ENCODE measurements at places on chromosomes 12 and 14.
A peak's percentile ranks its signal among the peaks of the same experiment; 100 is the strongest.

- DNase-seq: no peak
Measured at GRCh38 chr14:72665259-72665658, 228.6 kb downstream of the DPF3 start.

GRCh38 chr12:57518176-57518919 lies 2.0 kb downstream of the DDIT3 start:
- no peak for DNase-seq

- DNase-seq: peak; percentile 54
Measured at GRCh38 chr12:67269633-67270573, 745 bp downstream of the CAND1 start.

- DNase-seq: no peak
Measured at GRCh38 chr14:75783184-75783583, 122.1 kb downstream of the TTLL5 start.

GRCh38 chr12:70771581-70771980 lies 134.4 kb upstream of the PTPRB start:
- DNase-seq: no peak

DNA sequence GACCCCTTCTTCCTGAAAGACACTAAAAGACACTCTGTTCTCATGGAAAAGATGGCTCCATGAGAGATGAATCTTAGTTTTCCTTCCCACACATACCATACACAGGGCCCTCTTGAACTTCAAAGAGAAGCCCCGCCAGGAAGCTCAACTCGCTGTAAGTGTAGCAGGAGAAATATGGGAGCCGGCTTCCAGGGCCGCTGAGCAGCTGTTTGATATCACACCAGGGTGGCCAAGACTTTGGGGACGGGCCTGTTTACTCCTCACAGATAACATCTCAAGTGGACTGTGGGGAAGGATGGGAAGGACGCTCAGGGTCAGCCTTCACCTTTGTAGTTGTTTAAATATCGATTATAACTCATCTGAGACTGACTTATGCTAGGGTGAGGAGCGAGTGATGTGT lies 235.5 kb upstream of the TBX3 start:
- no peak for DNase-seq

DNA sequence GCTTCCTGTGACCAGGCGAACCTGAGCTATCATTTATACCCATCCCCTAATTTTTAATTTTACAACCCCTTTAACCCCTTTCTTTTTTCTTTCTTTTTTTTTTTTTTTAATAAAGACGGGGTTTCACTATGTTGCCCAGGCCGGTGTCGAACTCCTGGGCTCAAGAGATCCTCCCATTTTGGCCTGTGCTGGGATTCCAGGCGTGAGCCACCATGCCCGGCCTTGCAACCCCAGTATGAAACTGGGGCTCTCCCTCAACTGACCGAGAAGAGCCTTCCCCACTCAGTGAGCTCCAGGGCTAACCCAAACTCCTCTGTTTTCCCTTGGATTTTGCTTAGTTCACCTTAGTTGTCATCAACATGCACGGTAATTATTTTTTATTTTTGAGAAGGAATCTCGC lies 992 bp downstream of the CPSF2 start:
- no peak for DNase-seq

DNA sequence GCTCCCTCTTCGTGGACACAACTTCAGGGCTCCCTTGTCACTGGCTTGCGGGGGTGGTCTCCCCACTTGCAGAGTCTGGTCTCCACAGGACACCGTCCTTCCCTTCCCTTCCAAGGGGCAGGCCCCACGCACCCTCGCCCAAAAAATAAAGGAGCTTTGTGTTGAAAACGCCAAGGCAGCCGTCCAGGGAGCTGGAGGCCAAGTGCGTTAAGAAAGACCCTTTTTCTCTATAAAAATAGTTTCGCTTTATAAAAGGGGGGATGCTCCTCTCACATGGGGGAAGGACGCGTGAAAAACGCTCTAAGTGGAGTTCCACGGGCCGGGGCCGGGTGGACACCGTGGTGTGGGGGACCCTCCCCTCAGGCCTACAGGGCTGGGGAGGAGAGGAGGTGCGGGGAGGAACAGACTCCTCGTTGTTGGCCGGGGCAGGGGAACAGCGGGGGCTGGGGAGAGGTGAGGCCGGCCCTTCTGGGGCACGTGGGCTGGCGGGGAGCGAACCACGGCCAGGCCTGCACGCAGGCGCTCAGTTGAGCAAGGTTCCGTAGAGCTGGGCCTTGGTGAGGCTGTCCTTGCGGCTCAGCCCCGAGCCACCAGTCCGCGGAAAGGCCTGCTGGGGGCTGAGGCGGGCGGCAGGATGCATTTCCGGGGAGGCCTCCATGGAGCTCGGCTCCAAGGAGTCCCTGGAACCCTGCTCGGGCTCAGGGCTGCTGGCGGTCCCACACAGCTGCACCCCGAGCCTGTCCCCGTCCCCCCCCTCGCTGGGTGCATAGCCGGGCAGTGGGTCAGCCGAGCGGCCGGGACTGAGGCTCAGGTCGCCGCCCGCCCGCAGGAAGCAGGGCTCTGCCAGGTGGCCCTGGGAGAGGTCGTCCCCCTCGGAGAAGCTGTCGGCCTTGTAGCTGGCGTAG lies 49.5 kb downstream of the BEGAIN start:
- no peak for DNase-seq

DNA sequence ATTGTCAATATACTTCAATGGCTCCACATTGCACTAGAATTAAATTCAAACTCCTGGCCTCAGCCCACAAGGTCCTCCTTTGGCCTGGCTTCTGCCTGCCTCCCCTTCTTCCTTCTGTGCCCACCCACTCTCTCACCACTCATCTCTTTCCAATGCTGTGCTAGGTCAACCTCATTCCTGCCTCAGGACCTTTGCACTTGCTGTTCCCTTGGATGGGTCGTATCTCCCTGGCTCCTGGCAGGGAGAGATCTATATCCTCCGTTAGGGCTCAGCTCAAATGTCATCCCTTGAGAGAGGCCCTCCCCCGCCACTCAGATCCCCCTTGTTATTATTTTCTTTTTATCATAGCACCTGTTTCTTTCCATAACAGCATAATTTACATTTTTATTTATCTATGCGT lies 79.9 kb upstream of the LHX5 start:
- no peak for DNase-seq

DNA sequence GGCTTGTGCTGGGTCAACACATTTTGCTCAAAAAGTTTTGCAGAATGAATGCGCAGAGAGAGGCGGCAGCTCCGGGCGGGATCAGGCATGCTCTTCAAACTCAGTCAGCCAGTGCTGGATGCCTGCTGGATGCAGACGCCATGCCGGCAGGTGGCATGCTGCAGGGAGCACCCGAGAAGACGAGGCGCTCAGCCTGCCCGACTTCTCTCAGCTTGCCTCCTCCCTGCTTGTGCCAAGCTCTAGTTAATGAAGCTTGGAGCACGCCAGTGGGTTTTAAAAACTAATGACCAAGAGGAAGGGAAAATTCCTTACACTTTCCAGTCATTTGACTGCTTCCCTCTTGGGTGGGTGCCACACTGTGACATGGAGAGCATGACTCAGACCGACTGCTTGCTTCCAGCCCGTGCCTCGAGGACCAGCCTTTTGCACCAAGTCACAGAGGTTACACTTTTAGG lies 39.8 kb downstream of the SLC24A4 start:
- no peak for DNase-seq

- DNase-seq: no peak
Measured at GRCh38 chr14:103384450-103385151, 614 bp upstream of the MARK3 start.

GRCh38 chr12:97005646-97006045 lies 98.6 kb downstream of the NEDD1 start:
- no peak for DNase-seq

- peak; percentile 8 for DNase-seq
Measured at GRCh38 chr12:121239351-121240061, 29.6 kb downstream of the P2RX4 start.

DNA sequence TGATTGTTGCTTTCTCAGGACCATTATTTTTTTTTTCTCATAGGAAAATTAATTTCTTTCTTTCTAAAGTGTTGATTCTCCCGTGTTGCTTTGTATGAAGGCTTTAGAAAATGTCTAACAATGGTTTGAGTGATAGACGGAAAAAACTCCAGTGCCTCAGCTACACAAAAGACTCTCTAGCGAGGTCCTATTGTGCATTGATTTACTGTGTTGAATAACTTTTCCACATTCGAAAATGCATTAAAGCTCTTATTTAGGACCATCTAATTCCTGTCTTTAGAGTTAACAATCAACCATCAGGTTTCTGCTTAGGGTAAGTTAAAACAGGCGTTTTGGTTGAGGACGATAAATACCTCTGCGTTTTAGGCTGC lies 99.6 kb downstream of the PTPN11 start:
- DNase-seq: no peak

GRCh38 chr12:84624601-84625000 lies 288.0 kb downstream of the SLC6A15 start:
- DNase-seq: no peak

DNA sequence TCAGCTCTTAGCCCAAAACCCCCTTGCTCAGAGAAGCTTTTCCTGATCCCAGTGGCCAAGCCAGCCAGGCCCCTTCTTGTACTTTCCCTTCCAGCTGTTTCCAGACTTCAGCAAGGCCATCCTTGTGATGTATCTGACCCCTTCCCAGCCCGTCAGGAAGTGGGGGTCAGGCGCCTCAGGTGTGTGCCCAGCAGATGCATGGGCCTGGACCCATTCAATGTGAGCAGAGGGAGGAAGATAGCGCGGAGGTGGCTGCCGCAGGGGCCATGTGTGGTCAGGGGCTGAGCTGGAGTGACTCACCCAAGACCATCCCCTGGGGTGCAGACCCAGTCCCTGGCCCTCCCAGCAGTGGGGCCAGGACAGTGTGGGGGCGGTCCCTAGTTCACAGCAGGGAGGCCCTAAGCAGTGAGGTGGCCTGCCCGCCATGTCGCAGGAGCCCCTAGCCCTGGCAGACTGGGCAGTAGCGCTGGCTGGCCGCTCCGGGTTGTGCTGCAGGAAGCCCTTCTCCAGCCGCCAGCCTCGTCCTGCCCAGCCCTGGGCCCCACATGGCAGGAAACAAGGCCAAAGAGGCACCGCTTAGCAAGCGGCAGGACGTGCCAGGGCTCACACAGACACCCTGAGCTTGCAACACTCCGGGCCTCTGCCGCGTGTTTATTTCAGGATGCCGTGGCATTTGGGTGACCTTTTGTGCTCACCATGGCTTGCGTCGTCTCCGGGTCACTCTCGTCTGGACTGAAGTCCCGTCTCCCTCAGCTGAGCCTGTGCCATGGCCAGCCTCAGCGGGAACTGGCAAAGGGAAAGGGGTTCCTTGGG lies 12.0 kb downstream of the ADSS1 start:
- DNase-seq: no peak

DNA sequence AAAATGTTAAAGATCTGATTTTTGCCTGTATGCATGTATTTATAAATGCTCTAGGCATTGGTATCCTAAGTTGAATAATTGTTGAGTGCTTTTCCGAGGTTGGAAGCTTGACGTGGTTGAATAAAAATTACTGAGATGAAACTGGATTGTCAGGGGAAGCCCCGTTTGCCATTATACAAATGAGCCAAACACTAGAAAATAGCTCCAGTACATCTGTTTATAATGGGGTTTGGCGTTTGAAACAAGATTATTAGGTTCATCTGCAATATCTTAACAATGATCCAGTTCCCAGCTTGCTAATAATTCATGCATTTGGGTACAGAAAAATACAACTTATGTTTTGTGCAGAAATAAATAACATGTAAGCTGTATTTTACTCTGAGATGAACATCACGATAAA lies 789.6 kb downstream of the GALC start:
- no peak for DNase-seq

DNA sequence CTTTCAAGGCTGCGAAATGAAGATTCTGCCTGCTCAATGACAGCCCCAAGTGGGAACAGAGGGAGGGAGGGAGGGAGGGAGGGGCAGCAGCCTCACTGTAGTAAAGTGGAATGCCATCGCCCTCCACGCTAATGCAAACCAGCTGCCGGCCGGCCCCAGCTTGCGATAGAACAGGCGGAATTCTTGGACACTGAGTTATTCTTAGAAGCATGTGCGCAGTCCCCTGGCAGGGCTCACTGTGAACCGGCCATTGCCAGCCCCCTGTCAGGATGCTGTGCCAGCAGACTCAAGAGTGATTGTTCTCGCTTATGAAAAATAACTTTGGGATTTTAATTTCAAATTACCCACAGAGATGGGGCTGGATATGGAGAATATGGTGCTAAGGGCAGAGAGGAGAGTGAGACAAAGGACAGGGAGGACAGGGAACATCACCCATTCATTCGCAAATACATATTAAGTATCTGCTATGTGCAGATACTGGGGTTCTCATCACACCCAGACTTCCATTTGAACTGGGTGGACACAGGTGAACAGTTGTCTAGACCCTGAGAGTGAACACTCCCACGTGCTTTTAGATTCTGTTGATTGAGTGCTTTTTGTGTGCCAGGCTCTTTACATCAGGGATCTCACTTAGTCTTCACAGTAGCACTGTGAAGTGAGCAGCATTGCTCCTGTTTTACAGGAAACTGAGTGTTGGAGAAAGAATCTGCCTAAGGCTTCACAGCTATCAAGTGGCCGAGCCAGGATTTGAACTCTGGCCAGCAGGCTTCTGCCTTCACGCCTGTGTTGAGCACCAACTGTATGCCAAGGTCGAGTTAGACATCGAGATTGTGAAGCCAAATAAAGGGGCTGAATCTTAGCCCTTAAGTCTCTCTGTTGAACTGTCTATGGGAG lies 192.9 kb downstream of the C12orf75 start:
- DNase-seq: no peak

DNA sequence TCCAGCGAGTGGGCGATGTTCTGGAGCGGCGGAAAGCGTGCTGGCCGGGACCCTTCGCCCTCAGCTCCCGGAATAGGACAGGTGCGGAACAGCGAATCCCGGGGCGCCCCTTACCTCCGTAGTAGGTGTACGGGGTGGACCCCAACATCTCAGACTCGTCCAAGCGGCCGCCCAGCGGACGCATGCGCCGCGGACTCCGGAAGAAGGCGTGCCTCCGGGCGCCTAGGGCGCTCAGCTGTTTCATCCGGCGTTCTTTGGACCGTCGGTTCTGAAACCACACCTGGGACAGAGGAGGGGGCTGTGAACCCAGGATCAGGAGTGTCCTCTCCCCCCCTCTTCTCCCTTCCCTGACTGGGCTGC lies 4.5 kb downstream of the LHX5 start:
- DNase-seq: no peak

All from CD4-positive, alpha-beta T cell treated with Interleukin-1 beta for 1 hour (primary cell).